ENCODE measurements at places on chromosomes 12 and 14. TPM values are rescaled to one million over a fixed set of nuclear protein-coding genes. Genes with fewer than 3 reads are reported as not detected.

- DNase-seq = no peak
Observed at GRCh38 chr12:3123729-3124128, 46.5 kb downstream of the TSPAN9 start.

DNA sequence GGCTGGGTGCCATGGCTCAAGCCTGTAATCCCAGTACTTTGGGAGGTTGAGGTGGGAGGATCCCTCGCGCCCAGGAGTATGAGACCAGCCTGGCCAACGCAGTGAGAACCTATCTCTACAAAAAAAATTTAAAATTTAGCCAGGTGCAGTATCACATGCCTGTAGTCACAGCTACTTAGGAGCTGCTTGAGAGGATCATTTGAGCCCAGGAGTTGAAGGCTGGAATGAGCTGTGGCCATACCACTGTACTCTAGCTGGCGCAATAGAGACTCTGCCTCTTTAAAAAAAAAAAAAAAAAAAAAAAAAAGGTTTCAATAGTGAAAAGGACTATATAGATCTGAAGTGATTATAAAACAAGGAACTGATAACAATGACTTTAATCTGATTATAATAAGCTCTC is 13.5 kb downstream of the PSMA3 start:
- DNase-seq = no peak

DNA sequence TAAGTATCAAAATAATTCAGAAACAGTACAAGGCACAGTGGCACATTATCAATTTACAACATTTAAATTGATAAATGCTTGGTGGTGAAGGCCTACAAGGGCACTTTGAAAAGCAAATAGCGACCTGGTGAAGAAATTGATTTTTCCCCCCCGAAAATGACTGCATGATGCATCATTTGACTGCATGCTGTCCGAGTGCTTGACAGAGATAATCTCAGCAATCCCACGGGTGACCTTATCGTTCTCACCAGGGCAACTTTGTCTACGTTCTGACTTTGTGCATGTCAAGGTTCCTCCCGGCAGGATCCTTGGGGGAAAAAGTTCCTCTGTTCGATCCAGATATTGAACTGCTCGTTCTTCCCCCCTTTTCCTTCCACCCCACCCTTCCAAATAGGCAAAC is 384.8 kb downstream of the EGLN3 start:
- no peak for DNase-seq

GRCh38 chr12:48765753-48766162 is 23.1 kb downstream of the ADCY6 start:
- DNase-seq = no peak

Gene ANKRD33
- total RNA-seq = not detected

DNA sequence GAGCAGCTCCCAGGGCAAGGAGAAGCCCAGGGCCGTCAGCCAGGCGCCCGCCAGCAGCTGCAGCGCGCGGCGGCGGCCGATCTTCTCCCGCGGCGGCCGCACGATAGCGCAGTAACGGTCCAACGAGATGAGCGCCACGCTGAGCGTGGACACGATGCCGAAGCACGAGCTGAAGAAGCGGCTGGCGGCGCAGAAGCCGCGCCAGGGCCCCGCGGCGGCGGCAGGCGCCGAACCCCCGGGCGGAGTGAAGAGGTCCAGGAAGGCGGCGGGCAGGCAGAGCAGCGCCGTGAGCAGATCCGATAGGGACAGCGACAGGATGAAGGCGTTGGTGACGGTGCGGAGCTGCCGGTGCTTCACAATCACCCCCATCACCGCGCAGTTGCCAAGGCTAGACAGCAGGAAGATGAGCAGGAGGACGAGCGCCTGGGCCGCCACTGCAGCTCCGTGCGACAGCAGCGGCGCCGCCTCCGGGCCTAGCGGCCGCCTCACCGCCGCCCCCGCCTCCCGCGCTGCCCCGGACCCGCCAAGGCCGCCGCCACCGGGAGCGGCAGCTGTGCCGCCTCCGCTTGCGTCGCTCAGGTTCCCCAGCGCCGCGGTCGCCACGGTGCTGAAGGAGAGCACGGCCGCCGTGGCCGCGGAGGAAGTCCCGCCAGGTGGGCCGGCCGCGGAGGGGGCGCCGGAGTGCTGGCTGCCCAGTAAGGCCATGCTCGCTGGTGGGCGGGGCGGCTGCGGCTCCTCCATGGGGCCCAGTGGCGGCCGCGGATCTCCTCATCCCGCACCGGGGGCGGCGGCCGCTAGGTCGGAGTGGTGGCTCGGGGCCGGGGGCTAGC is 479 bp downstream of the GPR135 start:
- DNase-seq = peak; percentile 85

DNA sequence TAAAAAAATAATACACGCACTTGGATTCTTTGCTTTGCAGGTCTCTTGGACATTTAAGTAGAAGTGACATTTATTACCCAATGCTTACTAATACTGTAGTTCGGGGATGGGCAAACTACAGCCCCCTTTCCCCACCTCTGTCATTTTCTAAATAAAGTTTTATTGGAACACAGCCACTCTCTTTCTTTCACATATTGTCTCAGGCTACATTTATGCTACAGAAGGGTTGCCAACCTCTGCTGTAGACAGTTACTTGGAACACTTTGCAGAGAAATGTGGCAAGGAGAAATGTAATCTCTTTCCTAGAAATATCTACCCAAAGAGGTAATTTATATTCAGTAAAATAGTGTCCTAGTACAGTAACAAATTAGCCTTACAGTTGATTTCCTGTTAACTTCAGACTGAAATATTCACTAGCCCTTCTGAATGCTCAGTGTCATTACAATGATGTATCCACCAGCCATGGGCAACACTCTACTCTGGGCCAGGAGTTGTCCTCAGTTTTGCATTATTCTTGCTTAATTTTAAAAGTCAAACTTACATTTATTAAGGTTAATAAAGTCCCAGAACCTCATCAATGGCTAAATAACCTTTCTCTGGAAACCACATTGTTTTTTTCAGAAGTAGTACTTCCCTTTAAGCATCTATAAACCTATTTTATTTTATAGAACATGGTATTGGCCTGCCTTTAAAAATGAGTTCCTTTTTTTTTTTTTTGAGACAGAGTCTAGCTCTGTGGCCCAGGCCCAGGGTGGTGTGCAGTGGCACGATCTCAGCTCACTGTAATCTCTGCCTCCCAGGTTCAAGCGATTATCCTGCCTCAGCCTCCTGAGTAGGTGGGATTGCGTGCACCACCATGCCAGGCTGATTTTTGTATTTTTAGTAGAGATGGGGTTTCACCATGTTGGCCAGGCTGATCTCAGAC is 269.6 kb upstream of the AMIGO2 start:
- no peak for DNase-seq

Gene DEGS2
- total RNA-seq = not detected

- DNase-seq = no peak
Observed at GRCh38 chr12:94879542-94879941, 124.0 kb downstream of the NDUFA12 start.

- DNase-seq = no peak
Observed at GRCh38 chr14:74618078-74618952, 6.3 kb upstream of the LTBP2 start.

DNA sequence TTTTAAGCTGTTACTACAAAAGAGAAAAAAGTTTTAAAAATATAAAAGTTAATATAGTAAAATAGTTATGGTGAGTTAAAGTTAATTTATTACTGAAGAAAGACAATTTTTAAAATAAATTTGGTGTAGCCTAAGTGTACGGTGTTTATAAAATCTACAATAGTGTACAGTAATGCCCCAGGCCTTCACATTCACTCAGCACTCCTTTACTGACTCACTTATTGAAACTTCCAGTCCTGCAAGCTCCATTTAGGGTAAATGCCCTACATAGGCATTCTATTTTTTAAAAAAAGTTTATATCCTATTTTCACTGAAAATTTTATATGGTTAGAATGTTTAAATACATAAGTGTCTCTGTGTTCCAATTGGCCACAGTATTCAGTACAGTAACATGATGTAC is 769.5 kb upstream of the NOVA1 start:
- DNase-seq = no peak

Gene ASCL1
- total RNA-seq = not detected

Gene OVCH1
- total RNA-seq = 0.07 TPM

- DNase-seq = no peak
Observed at GRCh38 chr12:46577063-46577776, 204.6 kb upstream of the SLC38A2 start.

GRCh38 chr12:103665971-103666370 is 78.9 kb downstream of the STAB2 start:
- no peak for DNase-seq

- DNase-seq = peak; percentile 15
Observed at GRCh38 chr14:46651526-46652144, at the start of gene RPL10L. TSS of gene RPL10L (minus strand) at chr14:46651781. CDS start at chr14:46651736, 45 bp downstream.

GRCh38 chr14:81120501-81120900 is 100.3 kb downstream of the GTF2A1 start:
- DNase-seq = no peak

GRCh38 chr12:68580911-68581310 is 29.8 kb upstream of the RAP1B start:
- DNase-seq = no peak

Gene MYF6
- not detected for total RNA-seq

DNA sequence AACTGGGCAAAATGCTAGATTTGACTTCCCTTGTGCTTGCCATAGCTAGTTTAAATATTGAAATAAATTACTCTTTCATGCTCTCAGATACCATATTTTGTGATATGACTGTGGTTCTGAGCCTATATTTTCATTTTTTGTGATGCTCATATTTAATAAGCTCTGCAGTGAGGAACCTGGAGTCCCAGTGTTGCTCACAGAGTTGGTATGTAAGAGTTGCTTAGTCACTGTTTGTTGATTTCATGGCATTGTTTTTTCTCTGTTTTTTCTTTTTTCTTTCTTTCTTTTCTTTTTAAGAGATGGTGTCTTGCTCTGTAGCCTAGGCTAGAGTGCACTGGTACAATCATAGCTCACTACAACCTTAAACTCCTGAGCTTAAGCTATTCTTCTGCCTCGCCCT is 750.5 kb upstream of the TMEM132C start:
- no peak for DNase-seq

Gene CLEC4A
- not detected for total RNA-seq

Gene GLS2
- total RNA-seq = 0.57 TPM

Gene GLIPR1L2
- total RNA-seq = 1.3 TPM

DNA sequence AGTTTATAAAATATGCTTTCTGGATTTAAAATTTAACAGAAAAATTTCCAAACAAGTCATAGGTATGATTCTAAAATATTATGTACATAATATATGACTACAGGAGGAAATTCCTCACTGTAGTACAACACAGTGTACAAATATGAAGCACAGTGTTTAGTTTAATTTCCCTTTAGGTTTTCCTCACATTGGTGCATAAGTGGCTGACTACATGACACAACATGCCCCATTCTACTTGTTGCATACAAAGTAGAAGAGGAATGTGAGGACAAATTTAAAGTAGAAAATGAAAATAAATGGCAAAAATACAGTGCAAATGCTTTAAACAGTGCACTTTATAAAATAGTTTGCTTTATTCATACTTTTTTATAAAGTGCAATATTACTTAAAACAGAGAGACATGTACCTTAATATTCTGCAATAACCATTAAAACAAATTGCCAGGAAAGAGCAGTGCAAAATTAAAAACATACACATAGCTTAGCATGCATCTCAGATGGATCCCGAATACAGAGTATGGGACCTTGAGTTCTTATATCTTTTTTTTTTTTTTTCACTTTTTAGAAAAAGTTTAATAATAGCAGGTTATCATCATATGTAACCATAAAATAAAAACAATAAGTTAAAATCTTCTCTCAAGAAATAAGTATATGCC is 54.8 kb upstream of the TTC7B start:
- DNase-seq = no peak

DNA sequence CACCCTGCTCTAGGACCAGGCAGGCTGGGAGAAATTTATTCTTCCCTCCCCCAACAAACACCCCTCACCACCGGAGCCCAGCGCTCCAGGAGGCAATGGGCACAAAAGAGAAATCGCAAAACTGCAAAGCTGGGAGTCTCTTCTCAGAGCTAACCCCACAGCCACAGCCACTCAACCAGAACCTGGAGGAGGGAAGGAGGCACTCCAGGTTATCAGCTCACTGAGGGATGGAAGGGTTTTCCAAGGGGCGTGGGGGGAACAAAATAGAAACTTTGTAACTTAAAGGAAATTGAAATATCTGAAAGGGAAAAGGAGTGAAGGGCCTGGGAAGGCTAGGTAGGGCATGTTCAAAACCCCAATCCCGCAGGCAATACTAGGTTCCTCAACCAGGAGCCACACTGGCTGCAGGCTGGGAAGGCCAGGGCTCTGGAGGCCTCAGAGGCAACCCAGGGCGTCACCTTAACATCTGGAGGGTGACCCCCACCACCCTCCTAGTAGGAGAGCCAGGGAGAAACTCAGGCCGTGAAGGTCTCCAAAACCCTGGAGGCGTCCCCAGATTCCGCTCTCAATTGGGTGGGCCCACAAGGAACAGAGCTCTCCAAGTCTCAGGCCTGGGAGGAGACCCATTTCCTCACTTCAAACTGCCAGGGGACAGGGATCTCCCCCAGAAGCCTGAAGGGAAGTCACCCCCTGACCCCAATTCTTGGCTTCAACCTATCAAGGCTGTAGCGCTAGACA is 3.2 kb downstream of the KDM2B start:
- DNase-seq = no peak

- DNase-seq = peak; percentile 32
Observed at GRCh38 chr14:58969951-58970751, 218.3 kb upstream of the DAAM1 start.

Gene SLC25A3
- 1,843 TPM for total RNA-seq

Gene PLD4
- 0.27 TPM for total RNA-seq

Gene RAB15
- total RNA-seq = 9.0 TPM

GRCh38 chr12:98582093-98582492 is 11.4 kb upstream of the SLC25A3 start:
- DNase-seq = no peak

Gene GLI1
- total RNA-seq = 0.37 TPM

DNA sequence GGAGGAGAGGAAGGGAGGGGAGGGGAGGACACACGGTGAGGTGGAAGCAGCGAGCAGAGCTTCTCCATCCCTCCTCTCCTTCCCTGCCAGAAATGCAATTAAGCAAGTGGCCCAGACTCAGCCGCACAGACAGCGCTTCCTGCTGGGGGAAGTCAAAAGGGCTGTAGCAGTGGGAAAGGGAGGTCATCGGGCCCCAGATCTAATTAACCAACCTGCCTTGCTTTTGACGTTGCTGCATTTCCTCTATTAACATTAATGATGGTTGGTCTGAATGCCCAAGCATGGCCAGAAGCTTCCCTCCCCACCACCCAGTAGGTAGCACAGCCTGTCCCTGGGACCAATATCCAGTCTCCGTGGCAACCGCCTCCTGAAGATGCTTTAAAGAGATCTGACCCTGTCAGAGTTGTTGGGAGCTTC is 4.6 kb upstream of the NGB start:
- DNase-seq = no peak

GRCh38 chr12:122161682-122162081 is 12.3 kb downstream of the IL31 start:
- no peak for DNase-seq
